AG09309 (cell line): ENCODE measurements at places on chromosomes 7 and 10.
A peak's percentile ranks its signal among the peaks of the same experiment; 100 is the strongest.

GRCh38 chr7:32051128-32051527, 19.1 kb downstream of the PDE1C start:
- DNase-seq, result peak; percentile 24

- no peak for DNase-seq
These were observed 38.4 kb downstream of the ATXN7L1 start for GRCh38 chr7:105837765-105838626.

DNA sequence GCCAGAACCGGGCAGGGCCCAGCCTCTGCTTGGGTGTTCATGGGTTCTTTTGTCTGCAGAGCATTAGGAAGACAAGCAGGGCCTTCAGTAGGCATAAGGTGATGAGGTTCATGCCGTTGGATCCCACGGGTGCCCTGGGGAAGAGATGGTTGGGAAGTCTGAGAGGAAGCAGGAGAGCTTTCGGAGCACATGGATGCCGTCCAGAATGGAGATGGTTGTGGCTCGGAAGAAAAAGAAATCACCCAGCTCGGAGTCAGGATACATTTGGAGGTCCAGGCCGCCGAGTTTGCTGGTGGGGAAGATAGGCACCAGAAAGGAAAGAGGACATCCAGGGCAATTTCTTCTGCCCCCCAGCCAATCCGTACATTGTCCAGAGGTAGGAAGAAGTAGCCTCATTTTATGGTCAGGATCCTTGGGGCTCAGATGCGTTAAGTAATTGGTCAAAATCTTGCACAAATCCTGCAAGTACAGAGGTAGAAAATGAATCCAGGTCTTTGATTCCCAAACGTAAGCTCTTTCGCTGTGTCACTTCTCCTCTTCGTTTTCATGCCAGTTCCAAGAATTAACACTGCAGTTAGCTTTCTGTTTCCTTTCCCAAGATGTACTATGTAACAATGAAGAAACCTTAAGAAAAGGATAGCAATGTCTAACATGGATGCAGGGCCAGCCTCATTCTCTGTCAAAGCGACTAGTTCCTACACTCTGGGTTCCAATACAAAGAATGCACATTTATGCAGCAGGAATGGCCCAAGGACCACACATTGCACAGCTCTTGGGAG, 147.8 kb upstream of the KLF6 start:
- no peak for DNase-seq

DNA sequence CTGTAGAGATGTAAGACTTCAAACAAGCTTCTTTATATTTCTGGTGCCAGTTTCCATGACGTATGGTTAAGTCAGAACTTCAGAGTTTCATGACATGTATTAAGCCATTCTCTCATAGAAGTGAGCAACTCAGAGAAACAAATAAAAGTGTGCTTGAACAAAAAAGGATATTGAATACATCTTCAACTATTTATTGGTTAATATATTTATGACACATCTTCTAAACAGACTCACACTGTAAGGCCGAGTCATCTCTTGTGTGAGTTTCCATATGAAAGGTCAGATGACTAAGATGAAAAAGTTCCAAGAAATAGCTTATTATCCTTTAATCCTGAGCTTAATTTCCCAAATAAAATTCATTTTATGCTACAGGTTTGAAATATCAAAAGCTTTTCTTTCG, 105.5 kb upstream of the CSTF2T start:
- peak; percentile 8 for DNase-seq

DNA sequence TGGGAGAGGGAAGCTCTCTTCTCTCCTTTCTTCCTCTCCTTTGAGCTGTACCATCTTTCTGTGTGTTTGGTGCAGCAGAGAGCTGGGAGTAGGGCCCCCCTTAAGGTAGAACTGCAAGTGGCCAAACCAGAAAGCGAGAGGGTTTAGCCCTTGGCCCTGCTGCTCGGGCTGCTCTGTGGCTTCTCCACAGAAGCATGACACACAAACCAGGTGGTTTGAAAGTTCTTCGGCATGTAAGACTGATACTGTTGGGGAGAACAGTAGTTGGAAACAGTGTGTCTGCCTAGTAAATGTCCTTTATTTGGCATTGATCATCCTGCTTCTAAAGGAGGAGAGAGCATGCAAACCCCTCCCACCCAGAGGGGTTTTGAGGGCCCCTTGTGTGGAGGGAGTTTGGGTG, 277.8 kb downstream of the CELF2 start:
- no peak for DNase-seq

DNA sequence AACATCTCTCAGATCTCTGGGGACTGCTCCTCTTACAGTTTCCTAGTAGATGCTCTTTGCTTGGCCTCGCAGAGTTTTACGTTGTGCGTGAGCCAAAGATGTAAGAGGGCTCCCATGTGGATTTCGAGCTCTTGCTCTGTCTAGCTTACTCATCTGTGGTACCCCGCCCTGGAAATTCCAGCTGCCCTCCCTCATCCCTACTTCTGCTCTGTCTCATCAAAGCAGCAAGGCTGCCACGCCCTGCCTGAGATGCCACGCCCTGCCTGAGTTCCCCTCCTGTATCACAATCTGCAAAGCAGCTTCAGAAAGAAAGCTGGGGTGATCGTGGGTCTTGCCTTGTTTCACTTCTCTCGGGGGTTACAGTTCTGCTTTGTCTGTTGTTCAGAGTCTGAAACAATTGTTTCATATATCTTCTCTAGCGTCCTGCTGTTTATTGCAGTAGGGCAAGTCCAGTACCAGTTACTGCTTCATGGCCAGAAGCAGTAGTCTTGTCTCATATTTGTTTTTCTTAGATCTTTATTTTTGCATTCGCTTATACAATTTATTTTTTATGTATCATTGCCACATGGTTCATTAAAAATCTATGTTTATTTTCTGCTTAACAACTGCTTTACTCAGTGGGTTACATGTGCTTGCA, 36.1 kb upstream of the CCNY start:
- peak; percentile 29 for DNase-seq

- DNase-seq, result no peak
These were observed 284.4 kb downstream of the CRPPA start for GRCh38 chr7:16136896-16137295.

- no peak for DNase-seq
These were observed 28.1 kb upstream of the SFTPD start for GRCh38 chr10:79976999-79977398.

GRCh38 chr10:91689731-91690168, 56.9 kb upstream of the PPP1R3C start:
- DNase-seq, result peak; percentile 29

DNA sequence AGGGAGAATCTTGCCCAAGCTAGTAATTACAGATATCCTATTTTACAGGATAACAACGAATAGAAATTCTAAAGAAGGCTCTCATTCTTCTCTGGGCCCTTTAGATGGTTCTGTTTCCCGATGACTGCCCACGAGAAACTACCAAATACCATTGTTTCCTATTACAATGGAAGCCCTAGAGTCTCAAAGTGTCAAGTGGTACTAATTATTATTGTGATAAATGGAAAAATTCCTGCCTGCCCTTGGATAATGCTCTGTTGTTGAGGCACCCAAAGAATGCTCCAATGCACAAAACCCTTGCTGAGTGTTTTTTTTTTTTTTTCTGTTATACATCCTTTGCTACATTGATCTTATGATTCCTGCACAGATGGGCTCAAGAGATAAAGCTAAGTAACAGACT, 504.5 kb downstream of the XPNPEP1 start:
- DNase-seq, result no peak

DNA sequence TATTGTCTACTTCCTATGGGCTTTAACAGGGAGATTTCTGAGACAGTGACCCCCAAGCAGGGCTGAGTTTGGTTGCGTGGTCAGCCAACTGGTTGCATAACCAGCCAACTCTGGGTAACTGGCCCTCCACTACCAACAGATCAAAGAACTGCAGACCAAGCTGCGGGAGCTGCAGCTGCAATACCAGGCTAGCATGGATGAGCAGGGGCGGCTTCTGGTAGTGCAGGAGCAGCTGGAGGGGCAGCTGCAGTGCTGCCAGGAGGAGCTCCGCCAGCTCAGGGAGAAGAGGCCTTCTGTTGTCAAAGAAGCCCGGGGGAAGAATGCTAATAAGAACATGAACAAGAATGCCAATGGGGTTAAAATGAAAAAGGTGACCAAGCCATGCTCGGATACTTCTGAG, 15.7 kb upstream of the FLNC start:
- no peak for DNase-seq

DNA sequence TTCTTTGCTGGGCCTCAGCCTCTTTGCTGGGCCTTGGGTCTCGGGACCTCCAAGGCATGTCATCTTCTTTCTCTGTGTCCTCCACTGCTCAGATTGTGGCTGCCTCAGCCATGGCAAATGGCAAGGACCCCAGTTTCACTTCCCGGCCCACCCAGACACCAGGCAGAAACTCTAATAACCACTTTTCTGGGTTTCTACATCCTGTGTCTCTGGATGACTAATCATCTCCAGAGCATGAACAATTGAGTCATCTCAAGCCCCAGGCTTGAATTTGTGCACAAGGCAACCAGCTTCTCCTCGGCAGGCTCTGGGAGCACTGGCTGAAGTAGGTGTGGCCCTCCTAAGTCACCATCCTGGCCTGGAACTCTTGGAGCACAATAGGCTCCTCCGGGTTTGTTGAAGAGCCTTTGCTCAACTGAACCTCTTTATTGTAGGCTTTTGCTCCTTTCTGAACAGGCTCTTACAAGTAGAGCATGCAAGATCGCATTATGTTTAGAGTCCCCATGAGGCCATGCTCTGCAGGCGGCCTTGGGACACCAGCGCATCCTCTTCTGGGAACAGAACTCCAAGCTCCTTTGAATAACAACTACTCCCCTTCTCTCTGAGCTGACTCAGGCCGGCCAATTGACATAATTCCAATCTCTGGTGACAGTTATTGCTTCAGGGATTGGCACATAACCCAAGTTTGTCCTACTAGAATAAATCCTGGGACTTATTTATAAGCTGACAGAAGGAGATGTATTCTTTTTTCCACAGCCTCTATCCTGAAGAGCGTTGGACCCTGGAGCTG, 218.1 kb downstream of the WDR11 start:
- DNase-seq, result no peak

GRCh38 chr10:93085272-93085859, 11.7 kb downstream of the CYP26A1 start:
- DNase-seq, result no peak

DNA sequence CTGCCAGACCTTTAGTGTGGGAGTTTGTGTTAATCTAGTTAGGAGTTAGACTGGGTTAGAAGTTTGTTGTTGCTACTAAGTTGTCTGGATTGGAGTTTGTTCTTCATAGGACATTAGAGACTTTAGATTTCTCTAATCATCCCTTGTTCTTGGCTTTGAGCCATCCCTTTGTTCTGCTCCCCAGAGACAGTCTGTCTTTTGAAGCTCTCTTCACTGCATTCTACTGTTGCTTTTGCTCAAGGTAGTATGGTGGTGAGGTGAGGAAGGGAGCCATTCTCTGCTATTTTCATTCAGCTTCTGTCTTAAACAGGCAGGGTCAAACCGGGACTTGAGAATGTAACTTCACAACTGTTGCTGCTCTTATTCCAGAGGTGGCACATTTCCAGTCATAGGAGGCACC, 10.4 kb upstream of the TARP start:
- DNase-seq, result no peak

GRCh38 chr10:73207883-73208282, 39.2 kb downstream of the DNAJC9 start:
- DNase-seq, result no peak

- no peak for DNase-seq
These were observed 48.3 kb downstream of the ANKIB1 start for GRCh38 chr7:92293896-92294590.

GRCh38 chr7:137036768-137037167, 168.3 kb downstream of the CHRM2 start:
- DNase-seq, result no peak

- no peak for DNase-seq
These were observed 105.8 kb downstream of the ARHGAP21 start for GRCh38 chr10:24617771-24618396.

DNA sequence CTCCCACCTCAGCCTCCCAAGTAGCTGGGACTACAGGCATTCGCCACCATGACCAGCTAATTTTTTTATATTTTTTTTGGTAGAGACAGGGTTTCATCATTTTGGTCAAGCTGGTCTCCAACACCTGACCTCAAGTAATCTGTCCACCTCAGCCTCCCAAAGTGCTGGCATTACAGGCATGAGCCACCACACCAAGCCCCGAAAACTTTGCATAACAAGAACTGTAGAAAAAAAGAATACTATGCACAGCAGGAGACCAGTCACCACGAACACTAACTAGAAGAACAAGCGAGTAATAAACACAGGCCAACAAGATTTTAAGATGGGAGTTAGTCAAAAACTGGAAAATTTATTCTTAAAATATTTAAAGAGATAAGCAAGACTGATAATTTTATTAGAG, 447.0 kb downstream of the ETV1 start:
- no peak for DNase-seq

- DNase-seq, result peak; percentile 78
These were observed 9.9 kb downstream of the EPDR1 start for GRCh38 chr7:37930226-37930948.

GRCh38 chr7:50724526-50725520, 57.9 kb downstream of the GRB10 start:
- DNase-seq, result no peak

- DNase-seq, result peak; percentile 95
These were observed 141.4 kb upstream of the PRKCQ start for GRCh38 chr10:6721480-6721879.

DNA sequence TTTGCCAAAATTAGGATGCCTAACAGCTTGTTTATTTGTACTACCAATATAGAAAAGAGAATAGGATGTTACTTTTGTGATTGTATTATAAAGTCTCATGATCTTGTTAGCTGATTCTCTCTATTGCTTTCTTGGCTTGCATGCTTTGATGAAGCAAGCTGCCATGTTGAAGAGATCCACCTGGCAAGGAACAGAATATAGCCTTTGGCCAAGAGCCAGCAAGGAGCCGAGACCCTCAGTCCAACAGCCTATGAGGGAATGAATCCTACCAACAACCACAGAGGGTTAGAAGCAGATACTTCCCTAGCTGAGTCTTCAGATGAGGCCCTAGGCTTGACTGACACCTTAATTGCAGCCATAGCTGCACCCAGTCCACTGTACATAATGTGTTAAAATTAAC, 41.2 kb downstream of the NEUROD6 start:
- DNase-seq, result no peak

GRCh38 chr7:50656141-50656895, 91.1 kb upstream of the DDC start:
- DNase-seq, result no peak

GRCh38 chr7:37491919-37492694, 43.4 kb upstream of the ELMO1 start:
- DNase-seq, result no peak

DNA sequence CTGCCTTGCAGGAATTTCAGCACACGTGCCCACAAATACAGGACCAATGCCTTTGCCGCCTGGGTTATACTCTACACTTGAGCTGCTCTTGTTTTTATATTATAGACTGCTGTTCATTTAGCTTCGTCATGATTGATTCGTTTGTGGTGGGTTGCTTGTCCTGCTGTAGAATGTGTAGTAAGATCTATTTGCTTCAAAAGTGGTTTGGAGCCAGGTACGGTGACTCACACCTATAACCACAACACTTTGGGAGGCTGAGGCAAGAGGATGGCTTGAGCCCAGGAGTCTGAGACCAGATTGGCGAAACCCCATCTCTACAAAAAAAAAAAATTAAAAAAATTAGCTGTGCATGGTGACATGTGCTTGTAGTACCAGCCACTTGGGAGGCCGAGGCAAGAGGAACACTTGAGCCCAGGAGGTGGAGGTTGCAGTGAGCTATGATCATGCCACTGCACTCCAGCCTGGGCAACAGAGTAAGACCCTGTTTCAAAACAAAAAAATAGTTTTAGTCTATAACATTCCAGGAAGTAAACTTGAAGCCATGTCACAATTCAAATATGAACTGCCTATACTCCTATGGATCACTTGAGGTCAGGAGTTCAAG, 9.0 kb upstream of the RHBDD2 start:
- no peak for DNase-seq

GRCh38 chr7:87328281-87328680, 17.2 kb upstream of the CROT start:
- DNase-seq, result no peak

- DNase-seq, result no peak
These were observed 11.4 kb upstream of the PAX4 start for GRCh38 chr7:127629268-127629854.
